Activated T-cell treated with anti-CD3 and anti-CD28 coated beads, Interleukin-2, amount 50 U/mL, for 72 hours (primary cell): ENCODE measurements at places on chromosomes 3 and 15.

DNA sequence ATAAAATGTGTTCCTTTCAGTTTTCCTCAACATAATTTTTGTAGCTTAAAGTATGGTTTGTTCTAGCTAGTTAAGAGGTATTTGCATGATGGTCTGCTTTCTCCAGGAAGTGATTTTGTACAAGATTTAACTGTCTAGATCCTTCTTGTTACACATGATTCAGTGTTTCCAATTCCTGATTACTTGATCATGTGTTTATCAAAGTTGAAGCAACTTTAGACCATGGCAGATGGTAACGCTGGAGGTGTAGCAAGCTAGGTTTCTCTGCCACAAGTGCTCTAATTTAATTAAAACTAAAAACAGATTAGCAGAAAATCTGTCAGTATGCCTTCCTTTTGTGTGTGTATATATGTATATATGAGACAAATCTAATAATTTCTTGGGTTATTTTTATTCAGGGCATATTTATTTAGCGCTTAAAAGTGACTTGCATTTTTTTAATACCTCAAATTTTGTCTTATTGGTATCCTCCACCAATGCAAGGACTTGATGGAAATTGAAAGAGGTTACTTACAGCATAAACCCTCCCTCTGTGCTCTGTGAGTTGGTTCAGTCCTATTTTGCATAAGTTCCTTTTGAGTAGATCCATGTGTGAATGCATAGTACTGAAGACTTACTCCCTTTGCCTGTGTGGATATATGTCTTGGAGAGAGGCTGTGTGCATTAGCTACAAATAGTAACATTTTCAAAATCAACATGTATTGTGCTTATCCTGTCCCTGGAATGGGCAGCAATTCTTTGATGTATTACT is 157.3 kb upstream of the CGNL1 start:
- no peak for DNase-seq

- DNase-seq, result peak; percentile 73
Measured at GRCh38 chr3:13069495-13069894, 3.7 kb downstream of the IQSEC1 start.

- DNase-seq, result peak; percentile 66
Measured at GRCh38 chr15:41494190-41494921, 682 bp downstream of the ITPKA start.

DNA sequence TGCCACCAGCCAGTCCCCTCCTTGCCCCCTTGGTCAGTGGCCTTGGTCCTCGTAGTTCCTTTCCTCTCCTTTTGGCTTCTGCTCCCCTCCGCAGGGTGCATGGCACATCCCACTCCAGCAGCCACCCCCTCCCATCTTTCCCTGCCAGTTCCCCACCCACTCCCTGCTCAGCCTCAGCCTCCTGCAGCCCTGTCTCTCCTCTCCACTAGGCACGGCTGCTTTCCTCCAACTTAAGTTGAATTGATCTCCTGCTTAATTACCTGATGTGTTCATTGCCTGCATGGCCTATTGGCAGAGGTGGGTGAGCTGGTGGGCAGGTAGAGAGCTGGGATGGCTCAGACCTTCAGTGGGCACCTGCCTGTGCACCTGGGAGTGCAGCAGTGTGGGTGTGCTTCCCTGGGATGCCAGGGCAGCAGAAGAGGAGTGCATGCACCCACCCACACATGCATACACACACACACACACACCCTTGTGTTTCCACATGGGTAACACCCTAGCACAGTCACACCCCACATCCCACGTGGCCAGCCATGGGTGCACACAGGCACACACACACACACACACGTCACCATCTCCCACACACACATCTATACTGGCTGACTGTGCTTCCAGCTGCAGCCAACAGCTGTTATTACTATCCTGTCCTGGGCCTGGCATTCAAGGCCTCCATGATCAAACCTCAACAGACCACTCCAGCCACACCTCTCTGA is 30.9 kb downstream of the C3orf18 start:
- DNase-seq, result no peak

- no peak for DNase-seq
Measured at GRCh38 chr3:197513953-197514785, 41.6 kb downstream of the BDH1 start.

DNA sequence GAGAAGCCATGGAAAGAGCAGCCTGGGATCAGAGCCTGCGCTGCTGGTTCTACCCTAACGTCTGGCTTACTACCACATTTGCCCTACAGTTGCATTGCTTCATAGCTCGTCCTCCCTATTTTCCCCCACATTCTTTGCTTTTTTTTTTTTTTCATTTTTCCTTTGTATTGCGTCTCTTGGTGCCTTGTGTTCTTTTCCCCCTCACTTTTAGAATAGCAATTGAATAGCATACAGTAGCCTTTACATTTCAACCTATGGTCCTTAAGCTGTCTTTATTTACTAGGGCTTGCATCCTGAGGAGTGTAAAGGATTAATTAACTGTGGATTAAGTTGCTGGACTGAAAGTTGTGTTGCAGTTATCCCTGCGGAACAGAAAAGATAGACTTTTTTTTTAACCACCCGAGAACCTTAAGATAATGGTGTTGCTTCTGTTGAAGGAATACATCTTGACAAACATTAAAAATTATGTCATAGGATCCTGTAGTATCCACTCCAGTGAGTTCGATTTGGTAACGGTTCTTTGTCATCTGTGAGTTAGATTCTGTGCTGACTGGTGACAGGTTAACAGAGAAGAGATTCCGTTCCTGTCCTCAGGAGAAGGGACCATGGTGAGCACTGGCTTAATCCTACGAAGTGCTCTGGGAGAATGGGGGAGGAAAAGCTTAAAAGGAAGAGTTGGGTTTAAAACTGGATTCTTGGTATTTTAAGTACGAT is 417.4 kb upstream of the NAALADL2 start:
- DNase-seq, result no peak

GRCh38 chr3:161148832-161149475 is 43.8 kb upstream of the B3GALNT1 start:
- no peak for DNase-seq
